ENCODE measurements at places on chromosomes 4 and X. TPM values are rescaled to one million over a fixed set of nuclear protein-coding genes. Genes with fewer than 3 reads are reported as not detected.
A peak's percentile ranks its signal among the peaks of the same experiment; 100 is the strongest.

GRCh38 chr4:39631700-39632079, 7.0 kb downstream of the SMIM14 start:
- DNase-seq: no peak

DNA sequence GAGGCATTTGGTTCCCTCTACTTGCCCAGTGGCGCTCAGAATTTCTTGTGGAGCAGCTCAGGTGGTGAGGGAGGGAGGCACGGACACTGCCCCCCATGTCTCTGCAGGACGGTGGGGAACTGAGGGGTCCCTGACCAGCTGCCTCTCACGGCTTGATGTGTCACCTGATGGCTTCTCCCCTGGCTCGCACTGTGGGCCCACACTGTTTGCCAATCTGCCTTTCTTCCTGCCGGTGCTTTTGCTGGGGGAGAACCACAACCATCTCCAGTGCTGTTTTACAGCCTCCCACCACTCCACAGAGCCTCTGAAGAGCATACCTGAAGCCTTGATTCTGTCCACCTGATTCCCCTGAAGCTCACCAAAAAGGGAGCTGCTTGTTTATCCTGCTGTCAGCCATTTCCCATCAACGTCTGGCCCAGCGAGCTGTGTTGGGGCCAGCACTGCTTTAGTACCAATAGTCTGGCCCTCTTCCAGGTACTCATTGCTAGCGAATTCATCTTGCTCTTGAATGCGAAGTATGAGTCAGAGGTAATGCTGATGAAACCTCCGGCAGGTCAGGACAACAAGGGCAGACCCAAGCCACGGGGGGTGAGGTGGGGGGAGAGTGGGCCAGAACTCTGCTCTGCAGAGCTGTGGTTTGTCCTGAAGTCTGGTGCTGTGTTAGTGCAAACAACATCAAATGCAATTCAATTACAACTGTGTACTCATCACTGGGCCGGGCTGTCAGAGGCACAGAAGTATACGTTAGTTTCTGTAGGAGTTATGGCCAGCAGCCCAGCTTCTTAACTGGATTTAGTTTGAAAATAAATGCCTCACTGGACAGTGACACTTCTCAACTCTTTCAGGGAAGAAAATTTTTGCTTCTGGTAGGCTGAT, 208.3 kb upstream of the JADE1 start:
- DNase-seq: no peak

- no peak for DNase-seq
Observed at GRCh38 chr4:120871173-120871572, 51.4 kb downstream of the PRDM5 start.

DNA sequence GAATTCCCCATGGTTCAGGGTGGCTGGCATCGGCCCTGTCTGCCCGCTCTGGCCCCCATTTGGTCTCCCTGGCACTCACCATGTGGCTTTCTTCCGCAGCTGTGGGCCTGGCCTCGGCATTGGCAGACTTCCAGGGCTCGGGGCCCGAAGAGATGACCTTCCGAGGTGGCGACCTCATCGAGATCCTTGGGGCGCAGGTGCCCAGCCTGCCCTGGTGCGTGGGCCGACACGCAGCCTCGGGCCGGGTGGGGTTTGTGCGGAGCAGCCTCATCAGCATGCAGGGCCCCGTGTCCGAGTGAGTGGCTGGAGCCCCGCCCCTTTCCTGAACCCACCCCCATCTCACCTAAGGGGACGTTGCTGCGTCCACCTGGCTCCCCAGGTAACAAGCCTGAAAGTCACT, 20.1 kb downstream of the SH3TC1 start:
- no peak for DNase-seq

- no peak for DNase-seq
Observed at GRCh38 chrX:132718431-132718958, 229.7 kb upstream of the MBNL3 start.

- DNase-seq: no peak
Observed at GRCh38 chr4:42785817-42786216, 106.7 kb upstream of the GRXCR1 start.

- DNase-seq: no peak
Observed at GRCh38 chr4:52577624-52577962, 81.5 kb downstream of the USP46 start.

DNA sequence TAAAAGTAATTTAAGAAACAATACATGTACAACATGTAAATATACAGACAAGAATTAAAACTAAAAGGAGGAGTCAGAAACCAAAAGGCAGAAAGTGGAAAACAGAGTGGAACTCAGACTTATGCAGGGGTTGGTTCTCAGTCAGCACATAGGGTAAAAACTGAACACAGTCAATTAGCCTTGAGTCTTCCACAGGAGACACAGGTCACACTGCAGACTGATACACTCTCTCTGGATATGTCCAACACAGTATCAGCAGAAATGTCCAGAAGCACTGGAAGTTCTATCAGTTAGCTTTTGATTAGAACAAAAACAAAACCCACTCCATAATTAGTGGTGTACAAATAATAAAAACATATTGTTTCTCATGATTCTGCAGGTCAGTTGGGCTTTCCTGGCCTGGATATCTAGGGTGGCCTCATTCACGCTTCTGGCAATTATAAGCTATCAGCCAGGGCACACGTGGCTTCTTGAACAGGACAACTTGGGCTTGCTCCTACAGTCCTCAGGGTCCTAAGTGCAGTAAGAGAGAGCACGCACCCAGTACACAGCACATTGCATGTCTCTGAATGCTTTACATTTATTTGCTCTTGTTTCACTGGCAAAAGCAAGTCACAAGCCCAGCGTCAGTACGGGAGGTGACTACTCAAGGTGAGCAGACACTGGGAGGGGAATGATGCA, 21.6 kb downstream of the TEC start:
- no peak for DNase-seq

DNA sequence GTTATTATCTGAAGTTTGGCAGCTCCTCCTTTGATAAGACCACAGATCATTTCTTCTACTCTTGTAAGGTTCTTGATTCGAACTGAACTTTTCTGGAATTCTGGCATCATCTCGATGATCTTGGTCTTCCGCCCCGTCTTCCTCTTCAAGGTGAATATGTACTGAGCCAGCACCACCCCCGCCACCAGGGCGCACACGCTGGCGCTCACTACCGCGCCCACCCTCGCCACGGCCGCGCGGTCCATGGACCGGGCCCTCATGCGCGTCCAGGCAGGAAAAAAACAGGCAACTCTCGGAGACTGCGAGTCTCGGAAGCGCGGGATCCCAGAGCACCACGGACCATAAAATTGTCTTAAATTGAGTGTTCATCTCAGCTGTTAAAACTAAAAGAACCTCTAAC, 458.4 kb upstream of the NDST3 start:
- DNase-seq: no peak

DNA sequence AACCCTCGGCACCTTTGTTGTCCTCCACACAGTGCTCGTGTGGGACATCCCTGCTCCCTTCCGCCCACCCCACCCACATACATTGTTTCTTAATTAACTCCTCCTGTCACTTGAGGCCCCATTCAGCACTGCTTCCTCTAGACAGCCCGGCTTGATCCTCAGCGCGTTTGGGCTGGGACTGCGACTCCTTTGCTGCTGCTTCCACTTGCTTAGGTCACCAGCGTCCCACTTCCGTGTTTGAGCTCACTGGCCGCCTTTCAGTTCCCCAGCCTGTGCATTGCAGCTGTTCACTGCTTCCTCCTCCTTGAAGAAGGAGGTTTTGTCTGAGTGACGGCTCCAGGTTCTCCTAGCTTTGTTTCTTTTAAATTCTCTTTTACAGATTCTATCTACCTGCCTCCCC, 16.1 kb downstream of the RNF4 start:
- peak; percentile 56 for DNase-seq

DNA sequence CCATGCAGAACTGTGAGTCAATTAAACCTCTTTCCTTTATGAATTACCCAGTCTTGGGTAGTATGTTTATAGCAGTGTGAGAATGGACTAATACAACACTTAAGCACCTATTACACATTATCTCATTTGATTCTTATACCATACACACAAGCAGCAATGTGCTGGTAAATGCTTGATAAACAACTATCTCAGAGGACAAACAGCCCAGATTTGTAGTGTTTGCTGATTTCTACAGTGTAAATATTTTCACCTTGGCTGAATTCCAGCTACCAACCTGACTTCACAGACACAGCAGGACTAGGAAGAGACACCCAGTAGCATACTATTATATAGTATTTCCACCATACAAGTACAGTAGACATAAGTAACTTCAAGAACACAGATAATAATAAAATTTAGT, 406.5 kb upstream of the CNKSR2 start:
- no peak for DNase-seq

DNA sequence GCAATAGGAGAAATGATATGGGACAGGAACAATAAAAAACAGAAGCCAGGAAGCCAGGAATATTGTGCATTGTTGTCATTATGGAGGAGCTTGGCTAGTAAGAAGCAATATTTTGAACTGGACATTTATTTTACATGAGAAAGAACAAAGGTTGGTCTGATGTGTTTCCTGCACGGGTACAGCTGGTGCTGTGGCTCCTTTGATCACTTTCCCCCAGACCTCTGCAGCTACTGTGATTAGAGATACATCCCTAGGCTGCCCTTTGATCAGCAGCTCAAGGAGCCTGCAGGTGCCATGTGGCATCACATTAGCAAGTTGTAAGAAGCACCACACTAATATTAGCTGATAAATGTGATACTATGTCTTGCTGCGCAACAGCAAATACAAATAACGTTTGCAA, 2.5 kb downstream of the PDGFC start:
- no peak for DNase-seq

DNA sequence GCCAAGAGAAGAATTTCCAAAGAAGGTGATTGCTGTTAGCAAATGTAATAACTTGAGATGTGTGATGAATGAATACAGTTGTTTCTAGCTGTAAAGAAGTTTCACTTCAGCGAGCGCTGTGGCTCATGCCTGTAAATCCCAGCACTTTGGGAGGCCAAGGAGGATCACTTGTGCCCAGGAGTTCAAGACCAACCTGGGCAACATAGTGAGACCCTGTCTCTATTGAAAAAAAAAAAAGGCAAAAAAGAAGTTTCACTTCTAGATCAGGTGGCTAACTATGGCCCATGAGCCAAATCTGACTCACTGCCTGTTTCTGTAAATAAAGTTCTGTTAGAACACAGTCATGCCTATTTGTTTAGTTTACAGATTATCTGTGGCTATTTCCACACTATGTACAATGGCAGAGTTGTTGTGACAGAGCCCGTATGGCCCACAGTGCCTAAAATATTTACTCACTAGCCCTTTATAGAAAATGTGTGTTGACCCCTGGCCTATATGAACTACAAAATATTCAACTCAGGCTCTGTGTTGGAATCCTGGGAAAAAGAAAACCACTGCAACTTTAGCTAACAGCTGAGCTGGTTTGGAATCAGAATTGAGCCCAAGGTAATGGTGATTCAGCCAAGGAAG, 54.1 kb upstream of the PRPS1 start:
- no peak for DNase-seq

GRCh38 chr4:114077610-114078009, 98.2 kb upstream of the ARSJ start:
- DNase-seq: no peak

GRCh38 chr4:80208610-80209339, 11.5 kb downstream of the PRDM8 start:
- DNase-seq: no peak

DNA sequence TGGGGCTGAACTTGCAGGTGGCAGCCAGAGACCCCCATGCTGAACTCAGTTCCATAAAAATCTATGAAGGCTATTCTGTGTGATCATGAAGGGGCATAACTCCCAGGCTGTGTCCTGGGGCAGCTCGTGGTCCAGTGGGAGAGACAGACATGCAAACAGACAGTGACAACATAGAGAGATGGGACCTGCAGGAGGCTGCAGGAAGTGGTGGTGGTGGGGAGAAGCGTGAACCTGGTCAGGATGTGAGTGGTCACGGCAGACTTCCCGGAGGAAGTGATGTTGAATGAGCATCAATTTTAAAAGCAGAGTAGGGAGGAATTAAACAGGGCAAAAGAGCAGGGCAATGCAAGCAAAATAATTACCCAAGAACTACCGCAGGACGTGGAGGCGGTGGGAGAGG, 23.2 kb upstream of the SORCS2 start:
- DNase-seq: no peak

GRCh38 chrX:103585411-103586313, at the start of gene TCEAL4:
Gene TCEAL4 (plus strand): TSS chrX:103585515. CDS start chrX:103586676, 1,161 bp downstream.
- DNase-seq: peak; percentile 6

- DNase-seq: no peak
Observed at GRCh38 chrX:119802546-119802945, 11.1 kb upstream of the RPL39 start.

GRCh38 chrX:132025041-132025440, 1.9 kb downstream of the STK26 start:
- DNase-seq: no peak

DNA sequence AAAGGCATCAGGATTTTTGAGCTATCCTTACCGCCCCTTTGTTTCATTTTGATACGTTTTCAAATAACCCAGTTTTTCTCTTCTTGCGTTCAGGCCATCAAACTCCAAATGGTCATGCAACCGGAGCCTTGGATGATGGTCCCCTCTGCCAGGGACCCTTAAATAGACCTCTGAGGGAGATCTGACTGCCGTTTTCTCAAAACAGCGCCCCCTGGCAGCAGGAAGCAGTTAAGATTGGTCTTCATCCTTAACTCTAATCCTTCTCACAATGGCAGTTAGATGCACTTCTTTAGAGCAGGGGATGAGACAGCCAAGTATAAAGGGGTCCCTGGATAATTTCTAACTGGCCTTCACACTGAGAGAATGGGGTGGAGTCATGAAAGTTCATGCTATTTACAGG, 525.0 kb upstream of the SPANXN1 start:
- no peak for DNase-seq

DNA sequence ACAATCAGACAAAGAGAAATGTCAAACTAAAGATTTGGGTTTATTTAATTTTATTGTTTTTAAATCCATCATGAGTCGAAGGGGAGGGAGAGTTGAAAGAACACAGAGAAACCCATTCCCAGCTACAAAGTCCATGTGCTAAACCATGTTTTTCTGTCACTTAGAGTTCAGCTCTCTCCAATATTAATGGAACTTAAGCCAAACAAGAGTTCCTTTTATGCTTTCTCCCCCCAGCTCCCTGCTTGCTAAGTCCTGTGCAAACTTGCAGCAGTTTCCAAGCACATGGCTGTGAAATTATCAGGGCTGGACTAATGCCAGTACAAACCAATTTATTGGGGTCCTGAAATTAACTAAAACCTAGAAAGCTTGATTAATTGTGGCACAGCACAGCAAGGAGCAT, 9.7 kb upstream of the CHRDL1 start:
- DNase-seq: no peak

DNA sequence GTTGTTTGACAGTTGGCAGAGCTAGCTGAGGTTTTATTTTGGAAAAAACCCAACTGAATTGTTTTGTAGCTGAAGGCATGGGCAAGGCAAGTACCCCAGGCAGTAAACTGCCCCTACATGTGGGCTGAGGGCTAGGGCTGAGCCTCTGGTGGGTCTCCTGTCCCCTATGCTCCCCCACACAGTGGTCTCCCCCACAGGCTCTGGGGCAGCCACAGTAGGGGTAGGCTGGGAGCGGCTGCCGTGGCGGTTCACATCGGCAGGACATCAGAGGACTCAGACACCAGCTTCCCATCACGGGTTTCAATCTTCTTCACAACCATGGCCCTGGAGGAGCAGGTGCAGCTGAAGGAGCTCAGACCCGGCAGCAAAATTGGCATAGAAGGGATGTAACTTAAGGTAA, 10.7 kb upstream of the ALAS2 start:
- DNase-seq: no peak

The PPARGC1A gene
- total RNA-seq: not detected

The CCDC120 gene
- 12.8 TPM for total RNA-seq

The ADRA2C gene
- total RNA-seq: not detected

The CRLF2 gene
- total RNA-seq: not detected

The OR13H1 gene
- not detected for total RNA-seq

The ENPP6 gene
- total RNA-seq: not detected

The ZNF182 gene
- 6.8 TPM for total RNA-seq

The OCIAD2 gene
- total RNA-seq: 97.5 TPM

The PNCK gene
- total RNA-seq: 0.35 TPM
